ENCODE measurements at places on chromosomes 11 and 22.

DNA sequence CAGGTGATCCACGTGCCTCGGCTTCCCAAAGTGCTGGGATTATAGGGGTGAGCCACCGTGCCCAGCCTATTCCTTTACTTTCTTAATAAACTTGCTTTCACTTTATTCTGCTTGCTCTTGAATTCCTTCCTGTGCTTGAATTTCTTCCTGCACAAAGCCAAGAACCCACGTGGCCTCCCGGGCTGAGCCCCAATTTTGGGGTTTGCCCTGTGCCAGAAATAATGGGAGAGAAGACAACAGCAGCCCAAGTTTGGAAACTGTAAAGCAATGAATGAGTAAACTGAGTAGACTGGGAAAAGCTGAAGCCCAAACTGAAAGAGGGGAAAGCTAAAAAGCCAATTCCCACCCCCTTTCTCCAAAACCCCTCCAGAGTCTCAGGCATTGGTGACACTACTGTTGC lies 136.4 kb downstream of the NECTIN1 start:
- H3K27ac ChIP-seq, result no peak overlapping the region
- H3K4me3 ChIP-seq, result no peak overlapping the region
- H3K36me3 ChIP-seq, result no peaks in the 10 kb centered on the region

DNA sequence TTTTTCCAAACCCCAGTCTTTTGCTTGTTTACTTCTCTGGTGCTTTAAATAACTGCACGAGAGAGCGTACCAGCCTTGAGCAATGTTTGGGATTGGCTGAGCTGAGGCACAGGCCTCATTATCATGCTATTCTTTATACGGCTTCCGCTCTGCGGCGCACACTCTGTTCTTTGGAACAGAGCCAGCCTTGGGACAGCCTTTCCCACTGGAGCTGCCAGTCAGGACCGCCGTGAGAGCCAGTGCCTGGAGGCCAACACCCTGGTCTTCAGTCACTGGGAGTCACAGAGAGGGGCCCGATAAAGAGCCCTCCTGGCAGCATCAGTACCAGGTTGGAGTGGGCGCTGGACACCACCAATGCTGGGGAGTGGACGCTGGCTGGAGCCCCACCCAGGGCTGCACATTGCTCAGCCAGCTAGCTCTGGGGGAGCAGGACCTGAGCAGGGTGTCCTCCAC lies 125.6 kb downstream of the BCR start:
- no peaks in the 10 kb centered on the region for H3K4me1 ChIP-seq
- no peaks in the 10 kb centered on the region for H3K27me3 ChIP-seq
- no peak for DNase-seq
- H3K36me3 ChIP-seq, result peaks cover 13% of the 10 kb centered on the region
- H3K4me3 ChIP-seq, result no peak overlapping the region

DNA sequence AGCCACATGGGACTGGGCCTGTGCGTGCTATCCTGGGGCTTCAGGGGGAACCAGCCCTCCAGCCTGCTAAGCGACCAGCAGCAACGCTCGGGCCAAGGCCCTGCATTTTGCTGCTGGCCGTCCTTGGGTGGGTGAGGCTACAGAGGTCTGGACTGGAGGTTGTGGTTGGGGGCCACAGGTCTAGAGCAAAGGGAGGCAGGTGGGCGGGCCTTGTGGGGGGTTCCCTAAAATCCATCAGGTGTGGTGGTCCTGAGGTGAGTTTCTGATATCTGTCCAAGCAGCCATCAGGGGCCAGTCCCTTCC lies 34.7 kb downstream of the PPM1F start:
- no peak for DNase-seq
- H3K27ac ChIP-seq, result no peak overlapping the region
- H3K36me3 ChIP-seq, result peaks cover 4% of the 10 kb centered on the region
- no peaks in the 10 kb centered on the region for H3K4me1 ChIP-seq

GRCh38 chr11:33389635-33390034 lies 132.5 kb downstream of the HIPK3 start:
- no peaks in the 10 kb centered on the region for H3K36me3 ChIP-seq
- H3K4me1 ChIP-seq, result peaks cover 17% of the 10 kb centered on the region
- no peaks in the 10 kb centered on the region for H3K27me3 ChIP-seq
- DNase-seq, result no peak
- peak overlapping the region; percentile 73 for H3K27ac ChIP-seq
- peak overlapping the region; percentile 48 for H3K4me3 ChIP-seq

GRCh38 chr11:58289266-58289665 lies 21.2 kb upstream of the OR10W1 start:
- peaks cover 10% of the 10 kb centered on the region for H3K27me3 ChIP-seq
- H3K36me3 ChIP-seq, result no peaks in the 10 kb centered on the region
- no peak for DNase-seq

DNA sequence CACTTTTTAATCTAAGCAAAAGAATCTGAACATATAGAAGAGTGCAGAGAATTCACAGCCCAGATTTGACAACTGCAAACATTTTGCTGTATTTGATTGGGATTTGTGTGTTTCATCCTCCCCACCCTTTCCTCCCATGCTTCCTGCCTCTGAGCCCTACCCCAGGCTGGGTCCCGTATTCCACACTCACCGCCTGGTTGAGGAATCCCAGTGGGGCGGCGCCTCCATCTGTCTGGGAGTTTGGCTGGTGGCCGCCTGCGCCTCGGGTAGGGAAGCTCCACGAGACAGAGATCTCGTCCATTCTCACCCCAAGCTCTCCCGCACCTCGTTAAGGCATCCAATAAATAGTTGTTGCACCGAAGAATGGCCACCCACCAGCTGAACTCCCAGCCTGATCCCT lies 105.9 kb upstream of the SLC22A12 start:
- H3K27ac ChIP-seq, result no peak overlapping the region
- H3K4me1 ChIP-seq, result peaks cover 6% of the 10 kb centered on the region
- no peak overlapping the region for H3K4me3 ChIP-seq
- no peaks in the 10 kb centered on the region for H3K36me3 ChIP-seq
- DNase-seq, result no peak

- H3K27me3 ChIP-seq, result peaks cover 30% of the 10 kb centered on the region
- peaks cover 2% of the 10 kb centered on the region for H3K36me3 ChIP-seq
- peaks cover 20% of the 10 kb centered on the region for H3K4me1 ChIP-seq
- no peak overlapping the region for H3K27ac ChIP-seq
Observed at GRCh38 chr22:38946771-38947170, 10.6 kb upstream of the APOBEC3A start.

DNA sequence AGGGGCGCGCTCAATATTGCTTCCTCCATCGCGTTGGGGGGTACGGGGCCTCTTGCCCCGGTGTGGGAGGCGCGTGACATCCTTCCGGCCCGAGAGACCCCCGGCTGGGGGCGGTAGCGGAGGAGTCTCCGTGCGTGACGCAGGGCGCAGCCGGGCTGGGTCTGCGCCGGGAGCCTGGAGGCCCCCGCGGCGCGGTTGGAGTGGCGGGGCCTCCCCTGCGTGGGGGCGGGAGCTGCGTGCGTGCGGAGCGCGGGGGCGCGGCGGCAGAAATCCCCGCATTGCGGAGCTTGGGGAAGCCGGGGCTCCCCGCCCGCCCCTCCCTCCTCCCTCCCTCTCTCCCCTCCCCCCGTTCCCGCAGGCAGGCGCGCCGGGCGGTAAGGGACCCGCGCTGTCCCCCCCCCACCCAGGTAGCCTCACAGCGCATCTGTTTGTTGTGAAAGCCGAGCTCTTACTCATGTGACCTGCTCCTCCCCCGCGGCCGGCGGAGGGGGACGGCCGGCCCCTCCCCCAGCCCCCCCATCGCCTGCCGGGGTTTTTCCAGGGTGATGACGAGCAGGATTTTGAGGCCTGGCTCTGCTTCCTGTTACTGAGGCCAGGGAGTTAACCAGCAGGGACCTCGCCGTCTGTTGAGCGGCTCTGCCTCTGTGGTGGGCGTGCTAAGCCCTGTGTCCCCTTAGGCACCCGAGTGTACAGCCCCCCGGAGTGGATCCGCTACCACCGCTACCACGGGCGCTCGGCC lies 1.6 kb downstream of the PIM3 start:
- H3K36me3 ChIP-seq, result peaks cover 4% of the 10 kb centered on the region
- H3K27me3 ChIP-seq, result no peaks in the 10 kb centered on the region
- H3K4me3 ChIP-seq, result peak overlapping the region; percentile 89
- H3K4me1 ChIP-seq, result peaks cover 34% of the 10 kb centered on the region
- DNase-seq, result peak; percentile 65

- H3K27me3 ChIP-seq, result peaks cover 7% of the 10 kb centered on the region
- peak; percentile 26 for DNase-seq
- H3K4me1 ChIP-seq, result peaks cover 2% of the 10 kb centered on the region
- H3K36me3 ChIP-seq, result peaks cover 3% of the 10 kb centered on the region
Observed at GRCh38 chr11:79400717-79401330, 40.0 kb downstream of the TENM4 start.

DNA sequence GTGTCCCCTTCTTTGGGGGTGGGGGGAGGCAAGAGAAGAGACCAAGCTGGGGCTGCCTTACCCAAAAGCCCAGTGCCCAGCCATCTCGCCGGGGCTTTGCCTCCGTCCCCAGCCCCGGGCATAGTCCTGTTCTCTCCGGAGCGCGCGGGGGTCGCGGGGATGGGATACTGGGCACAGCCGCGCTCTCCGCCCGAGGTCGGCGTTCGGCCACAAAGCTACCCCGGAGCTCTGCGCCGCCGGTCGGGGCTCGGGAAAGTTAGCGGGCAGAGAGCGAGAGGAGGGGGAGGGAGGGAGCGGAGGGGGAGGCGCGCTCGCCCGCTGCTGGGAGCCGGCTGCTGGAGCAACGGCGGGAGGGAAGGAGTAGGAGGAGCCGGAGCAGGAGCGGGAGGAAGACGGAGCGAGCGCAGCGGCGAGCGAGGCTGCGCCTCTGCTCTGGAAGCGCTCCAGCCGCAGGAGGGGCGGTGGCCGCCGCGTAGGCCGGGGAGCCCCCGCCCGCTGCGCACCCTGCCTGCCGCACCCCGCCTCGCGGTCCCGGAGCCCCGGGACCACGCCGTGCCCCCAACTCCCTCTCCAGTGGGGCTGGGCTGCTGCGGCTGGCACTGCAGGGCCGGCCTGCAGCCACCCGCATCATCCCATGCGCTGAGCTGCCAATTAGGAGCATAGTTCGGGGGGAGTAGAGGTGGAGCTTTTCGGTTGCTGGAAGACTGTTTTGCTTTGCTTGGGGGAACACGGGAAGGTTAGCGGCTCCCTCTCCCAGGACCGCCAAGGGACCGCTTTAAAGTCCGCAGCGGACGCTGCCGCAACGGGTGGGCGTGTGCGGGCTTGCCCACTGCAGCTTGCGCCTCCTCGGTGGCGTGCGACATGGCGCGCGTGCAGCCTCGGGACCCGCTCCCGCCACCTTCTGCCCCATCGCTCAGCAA lies at the start of gene SCN4B:
Gene SCN4B, minus strand, starts transcription at position 272 of the 920 bp plus-strand sequence. Its CDS starts 150 bp downstream, at position 122.
- no peak for DNase-seq
- H3K36me3 ChIP-seq, result no peaks in the 10 kb centered on the region
- H3K4me3 ChIP-seq, result peak within 1 kb of the TSS; percentile 55
- peaks cover 32% of the 10 kb centered on the region for H3K27me3 ChIP-seq
- no peak within 1 kb of the TSS for H3K27ac ChIP-seq
- H3K4me1 ChIP-seq, result peaks cover 6% of the 10 kb centered on the region

GRCh38 chr11:18580113-18580766 lies 8.3 kb downstream of the UEVLD start:
- no peaks in the 10 kb centered on the region for H3K27me3 ChIP-seq
- no peak for DNase-seq
- no peak overlapping the region for H3K4me3 ChIP-seq
- no peak overlapping the region for H3K27ac ChIP-seq

- H3K27ac ChIP-seq, result no peak overlapping the region
- no peaks in the 10 kb centered on the region for H3K36me3 ChIP-seq
- DNase-seq, result no peak
- H3K4me3 ChIP-seq, result no peak overlapping the region
- peaks cover 19% of the 10 kb centered on the region for H3K27me3 ChIP-seq
- H3K4me1 ChIP-seq, result peaks cover 2% of the 10 kb centered on the region
Observed at GRCh38 chr11:1072116-1072820, 2.4 kb upstream of the MUC2 start.

- no peaks in the 10 kb centered on the region for H3K4me1 ChIP-seq
- no peak overlapping the region for H3K4me3 ChIP-seq
- H3K36me3 ChIP-seq, result no peaks in the 10 kb centered on the region
Observed at GRCh38 chr11:69654660-69655478, 13.9 kb downstream of the CCND1 start.

GRCh38 chr11:19781351-19781750 lies 68.7 kb downstream of the NAV2 start:
- no peak for DNase-seq
- H3K4me3 ChIP-seq, result no peak overlapping the region
- H3K36me3 ChIP-seq, result no peaks in the 10 kb centered on the region
- no peak overlapping the region for H3K27ac ChIP-seq

GRCh38 chr22:17483688-17484372 lies 79.5 kb upstream of the SLC25A18 start:
- H3K4me1 ChIP-seq, result peaks cover 7% of the 10 kb centered on the region
- DNase-seq, result no peak
- H3K4me3 ChIP-seq, result no peak overlapping the region
- no peak overlapping the region for H3K27ac ChIP-seq
- H3K27me3 ChIP-seq, result peaks cover under 1% of the 10 kb centered on the region

DNA sequence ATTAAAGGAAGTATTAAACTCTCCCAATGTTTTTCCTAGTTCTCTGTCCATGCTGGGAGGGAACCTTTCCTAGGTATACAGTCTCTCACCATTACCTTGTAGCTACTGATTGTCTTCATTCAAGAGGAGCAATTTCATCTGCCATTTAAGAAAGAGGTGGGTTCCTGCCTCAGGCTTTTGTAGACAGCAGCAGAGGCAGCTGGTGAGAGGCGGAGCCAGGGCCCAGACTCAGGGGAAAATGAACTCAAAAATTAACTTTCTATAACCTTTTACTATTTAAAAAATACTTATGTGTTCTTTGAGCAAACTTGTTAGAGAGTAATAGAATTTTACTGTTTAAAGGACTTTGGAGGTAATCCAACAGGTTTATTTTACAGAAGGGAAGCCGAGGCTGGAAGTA lies 133.0 kb downstream of the SNX19 start:
- no peak overlapping the region for H3K4me3 ChIP-seq
- no peaks in the 10 kb centered on the region for H3K4me1 ChIP-seq
- H3K36me3 ChIP-seq, result no peaks in the 10 kb centered on the region
- peaks cover 2% of the 10 kb centered on the region for H3K27me3 ChIP-seq
- DNase-seq, result no peak

Measured in memory B cell (primary cell).